K562 (cell line): ENCODE measurements at places on chromosomes 16 and 17. TPM values are rescaled to one million over a fixed set of nuclear protein-coding genes. Genes with fewer than 3 reads are reported as not detected.

DNA sequence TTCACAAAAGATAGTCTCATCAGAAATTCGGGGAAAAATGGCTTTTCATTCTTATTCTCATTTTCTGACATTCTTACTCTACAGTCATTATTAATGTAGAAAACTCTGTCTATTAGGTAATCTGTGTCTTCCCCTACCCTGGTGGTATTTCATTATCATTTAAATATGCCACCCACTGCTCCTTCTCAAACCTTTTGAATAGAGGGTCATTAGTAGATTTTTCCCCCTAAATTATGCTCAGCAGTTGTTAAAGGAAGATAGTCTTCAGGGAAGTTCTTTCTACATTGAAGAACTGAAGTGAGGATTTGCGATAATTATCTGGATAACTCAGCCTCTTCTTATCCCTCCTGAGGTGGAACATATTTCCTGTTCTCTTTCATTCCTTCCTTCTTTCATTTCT, 989.5 kb upstream of the RBFOX1 start:
- DNase-seq, result no peak

EVI2A gene
- 0.13 TPM in 2 replicates for total RNA-seq

DNA sequence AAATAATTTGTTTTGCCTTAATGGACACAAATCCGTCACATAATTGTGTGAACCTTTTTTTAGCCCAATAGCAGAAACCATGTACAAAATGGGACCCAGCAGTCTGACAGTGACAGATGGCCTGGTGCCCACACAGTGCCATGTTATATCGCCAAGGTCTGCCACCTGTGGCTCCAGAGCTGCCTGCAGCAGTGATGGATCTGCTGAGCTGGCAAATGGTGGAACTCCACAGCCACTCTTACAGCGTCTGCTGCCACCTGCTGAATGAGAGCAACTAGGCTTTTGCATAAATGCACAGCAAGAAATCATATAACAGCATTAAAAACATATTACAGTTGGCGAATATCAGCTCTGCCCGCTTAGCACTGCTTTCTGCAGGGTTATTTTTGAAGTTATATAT, 59.4 kb downstream of the NUP93 start:
- peak; percentile 14 for DNase-seq

MSI2 gene
- 60.4 and 61.8 TPM in 2 replicates for total RNA-seq

DNA sequence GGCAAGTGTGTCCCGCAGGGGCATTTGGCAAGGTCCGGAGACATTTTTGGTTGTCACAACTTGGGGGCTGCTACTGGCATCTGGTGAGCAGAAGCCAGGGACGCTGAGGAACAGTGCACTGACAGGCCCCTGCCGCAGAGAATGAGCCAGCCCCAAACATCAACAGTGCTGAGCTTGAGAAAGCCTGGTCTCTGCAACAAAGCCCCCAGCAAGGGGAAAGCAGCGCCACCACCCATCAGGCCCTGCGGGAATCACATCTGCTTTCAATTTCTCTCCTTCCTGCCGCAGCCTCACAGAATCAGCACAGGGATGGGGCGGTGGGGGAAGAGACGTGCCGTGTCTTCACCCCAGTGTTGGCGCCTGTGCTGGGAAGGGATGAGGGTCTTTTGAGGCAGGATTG, 14.8 kb upstream of the PRPSAP1 start:
- no peak for DNase-seq

DNA sequence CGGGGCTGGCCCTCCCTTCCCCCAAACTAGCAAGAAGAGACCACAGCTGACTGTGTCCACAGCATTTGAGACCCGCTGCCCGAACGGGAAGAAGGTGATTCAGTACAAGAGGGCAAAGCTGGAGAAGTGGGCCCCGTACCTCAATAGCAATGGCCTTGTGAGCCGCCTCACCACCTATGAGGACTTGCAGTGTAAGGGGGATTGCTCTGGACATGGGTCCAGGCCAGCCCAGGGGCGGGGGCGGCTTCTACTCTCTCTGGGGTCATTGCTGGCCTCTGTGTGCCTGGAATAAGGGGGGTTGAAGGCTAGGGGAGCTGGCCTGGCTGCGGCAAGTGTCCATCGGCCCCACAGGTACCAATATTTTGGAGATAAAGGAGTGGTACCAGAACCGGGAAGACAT, 12.9 kb upstream of the KATNB1 start:
- DNase-seq, result no peak

GRCh38 chr16:3198334-3199072, 10.5 kb downstream of the OR1F1 start:
- no peak for DNase-seq

SLC12A3 gene
- not detected in 2 replicates for total RNA-seq

DNA sequence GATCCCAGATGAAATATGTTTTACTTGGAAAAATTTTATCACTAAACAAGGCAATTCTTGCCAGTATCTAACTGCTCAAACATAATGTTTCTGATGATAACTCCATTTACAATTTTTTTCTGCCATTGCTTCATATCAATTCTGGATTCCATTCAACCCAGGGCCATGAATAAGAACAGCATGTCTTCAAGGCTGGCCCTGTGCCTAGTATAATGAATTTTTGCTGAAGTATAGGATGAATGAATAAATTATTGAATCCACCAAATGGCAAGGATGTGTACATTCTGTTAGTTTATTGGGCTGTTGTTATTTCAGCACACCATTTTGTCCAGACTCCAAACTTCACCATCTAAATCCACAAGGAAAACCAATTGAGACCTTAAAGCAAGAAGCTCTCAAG, 414.7 kb downstream of the HS3ST3B1 start:
- no peak for DNase-seq

GRCh38 chr17:33142705-33143299, 150.3 kb downstream of the ASIC2 start:
- DNase-seq, result peak; percentile 61

DNA sequence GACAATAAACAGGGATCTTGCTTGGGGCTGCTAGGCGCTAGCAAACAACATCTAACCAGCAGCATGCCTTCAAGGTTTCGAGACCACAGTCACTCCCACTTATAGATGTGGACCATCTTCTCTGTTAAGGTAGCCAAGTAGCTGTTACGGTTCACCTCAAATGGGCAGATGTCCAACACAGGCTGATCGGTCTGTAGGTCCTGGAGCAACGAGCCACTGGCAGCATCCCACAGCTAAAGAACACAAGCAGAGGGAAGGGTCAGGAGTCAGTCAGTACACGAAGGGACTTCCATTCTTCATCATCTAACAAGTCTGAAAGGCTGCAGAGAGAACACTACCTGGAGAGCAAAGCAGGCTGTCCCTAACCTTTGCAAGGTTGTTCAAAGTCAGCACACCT, 16.9 kb upstream of the GLG1 start:
- no peak for DNase-seq

DNA sequence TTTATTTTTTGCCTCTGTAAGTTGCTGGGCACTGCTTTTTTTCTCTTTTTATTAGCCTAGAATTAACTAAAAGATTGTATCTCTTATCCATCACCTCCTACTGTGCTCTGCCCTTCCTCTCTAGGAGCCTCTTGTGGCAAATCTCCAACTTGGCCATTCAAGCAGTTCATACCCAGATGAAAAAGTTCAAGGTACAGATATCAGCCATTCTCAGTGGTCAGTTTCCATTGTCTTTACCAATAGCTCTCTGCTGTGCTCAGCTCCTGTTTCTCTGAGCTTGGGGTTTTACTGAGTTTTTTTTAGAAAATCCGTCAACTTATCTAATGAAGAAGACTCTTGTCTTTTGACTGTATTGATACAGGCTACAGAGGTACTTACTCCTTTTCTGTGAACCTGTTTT, 15.6 kb downstream of the MOSMO start:
- no peak for DNase-seq
